CD4-positive, alpha-beta T cell treated with Interleukin-6 for 4 hours (primary cell): ENCODE measurements at places on chromosomes 3 and 15.

GRCh38 chr3:15327941-15328340 lies 4.4 kb downstream of the SH3BP5 start:
- peak; percentile 57 for DNase-seq

GRCh38 chr3:56930706-56931105 lies 129.0 kb upstream of the ARHGEF3 start:
- peak; percentile 39 for DNase-seq

DNA sequence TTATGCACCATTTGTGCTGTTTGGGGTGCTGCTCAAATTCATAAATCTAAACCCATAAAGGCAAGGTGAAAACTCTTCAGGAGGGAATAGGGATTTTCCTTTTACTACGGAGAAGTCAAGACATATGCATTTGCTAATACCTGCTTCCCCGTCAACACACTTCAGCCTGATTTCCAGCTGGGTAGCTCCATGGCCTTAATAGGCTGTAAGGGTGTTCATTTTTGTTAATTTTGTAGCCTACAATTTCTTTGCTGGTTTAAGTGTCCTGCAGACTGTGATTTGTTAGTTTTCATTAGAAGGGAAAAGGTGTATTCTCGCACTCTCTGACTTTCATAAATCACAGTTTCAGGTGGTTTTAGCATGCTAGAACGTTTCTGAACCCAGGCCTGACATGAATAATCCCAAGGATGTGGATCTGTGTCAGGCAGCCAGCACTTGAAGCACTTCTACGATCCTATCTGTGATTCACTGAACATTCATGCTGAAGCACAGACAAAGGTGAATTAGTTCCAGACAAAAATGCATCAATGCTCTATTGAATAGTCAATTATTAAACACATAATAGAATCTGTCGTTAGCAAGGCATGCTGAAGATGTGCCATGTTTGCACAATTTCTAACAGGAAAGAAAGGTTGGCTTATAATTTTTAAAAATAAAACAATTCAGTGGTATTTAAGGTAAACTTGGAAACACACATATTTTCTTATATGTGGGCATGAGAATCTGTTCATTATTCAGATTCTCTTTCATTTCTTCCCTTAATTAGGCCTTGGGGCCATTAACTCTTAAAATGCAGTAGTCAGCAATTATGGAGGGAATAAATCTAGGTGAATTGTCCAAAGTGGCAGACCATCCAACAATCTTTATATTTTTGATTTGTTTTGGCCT lies 17.9 kb upstream of the NMNAT3 start:
- no peak for DNase-seq

- no peak for DNase-seq
These were observed 47.0 kb upstream of the ACKR4 start for GRCh38 chr3:132549890-132550578.

DNA sequence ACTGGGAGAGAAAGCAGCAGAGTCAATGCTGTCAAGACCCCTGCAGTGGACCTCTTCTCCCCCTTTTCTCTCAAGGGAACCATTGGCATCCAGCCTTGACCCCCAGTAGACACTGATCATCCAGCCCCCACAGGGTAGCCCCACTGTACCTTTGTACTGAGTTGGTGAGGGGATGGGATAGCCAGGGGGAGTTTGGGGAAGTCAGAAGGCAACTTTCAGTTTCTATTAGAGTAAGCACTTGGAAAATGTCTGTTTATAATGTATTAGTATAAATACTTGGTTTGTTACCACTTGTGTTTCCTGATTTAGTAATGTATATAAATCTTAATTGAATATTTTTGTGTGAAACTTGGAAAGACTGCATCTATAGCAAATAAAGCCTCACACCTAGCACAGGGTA lies 25.0 kb downstream of the DAG1 start:
- no peak for DNase-seq

- no peak for DNase-seq
These were observed 36.9 kb upstream of the TF start for GRCh38 chr3:133709139-133709750.
